ENCODE measurements at places on chromosomes 5 and 9.

DNA sequence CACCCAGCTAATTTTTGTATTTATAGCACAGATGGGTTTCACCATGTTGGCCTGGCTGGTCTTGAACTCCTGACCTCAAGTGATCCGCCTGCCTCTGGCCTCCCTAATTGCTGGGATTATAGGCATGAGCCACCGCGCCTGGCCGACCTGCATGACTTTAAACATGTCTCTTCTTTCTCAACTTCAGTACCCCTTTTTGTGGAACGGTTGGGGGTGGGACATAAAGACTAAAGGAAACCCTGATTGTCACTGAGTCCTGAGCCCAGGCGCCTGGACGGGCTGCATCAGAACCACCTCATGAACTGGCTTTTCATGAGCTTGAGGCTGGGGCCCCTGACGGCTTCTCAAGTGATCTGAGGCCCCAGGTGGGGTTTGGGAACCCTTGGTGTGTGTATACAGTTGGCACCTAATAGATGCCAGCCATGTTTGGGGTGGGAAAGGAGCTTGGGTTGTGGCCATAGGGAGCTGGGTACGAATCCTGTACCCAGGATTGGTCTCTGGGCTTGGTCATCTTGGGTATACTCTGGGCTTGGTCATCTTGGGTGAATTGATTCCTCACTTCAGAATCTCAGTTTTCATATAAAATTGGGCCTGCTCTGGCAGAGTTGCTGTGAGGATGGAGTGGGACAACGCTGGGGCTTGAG, 2.2 kb downstream of the GRK6 start:
- DNase-seq: no peak

DNA sequence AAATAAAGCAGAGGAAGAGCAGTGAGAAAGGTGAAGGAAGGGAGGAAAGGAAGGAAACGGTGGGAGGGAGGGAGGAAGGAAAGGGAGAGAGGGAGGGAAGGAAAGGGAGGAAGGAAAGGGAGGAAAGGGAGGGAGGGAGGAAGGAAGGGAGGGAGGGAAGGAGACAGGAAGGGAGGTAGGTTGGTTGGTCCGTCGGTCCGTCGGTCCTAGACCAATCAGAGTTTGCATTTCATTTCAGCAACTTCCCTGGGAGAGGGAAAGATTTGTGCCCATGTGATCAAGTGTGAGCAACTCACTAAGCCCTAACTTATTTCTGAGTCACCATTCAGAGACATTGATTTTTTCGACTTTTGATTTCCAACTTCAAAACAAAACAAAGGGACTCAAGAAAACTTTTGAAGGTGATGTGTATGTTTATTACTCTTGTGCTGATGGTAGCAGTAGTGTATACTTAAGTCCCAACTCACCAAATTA, 18.8 kb downstream of the NANS start:
- peak; percentile 57 for DNase-seq

- no peak for DNase-seq
Observed at GRCh38 chr9:35254984-35255857, 93.4 kb downstream of the UNC13B start.

DNA sequence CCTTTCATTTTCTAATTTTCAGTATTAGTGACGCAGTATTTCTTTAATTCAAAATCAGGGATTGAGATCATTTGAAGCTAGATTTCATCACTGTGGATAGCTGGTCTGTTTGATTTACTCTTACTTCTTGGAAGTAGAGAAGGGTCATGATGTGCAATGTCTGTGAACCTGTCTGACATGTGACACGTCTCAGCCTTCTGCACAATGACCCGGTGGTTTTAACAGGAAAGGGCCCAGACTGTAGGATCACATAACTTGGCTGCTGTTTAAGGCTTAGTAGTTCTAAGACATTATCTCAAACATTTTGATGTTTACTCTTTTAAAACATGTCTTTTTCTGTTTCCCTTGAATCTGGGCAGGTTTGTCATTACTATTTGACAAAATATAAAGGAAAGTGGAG, 823.3 kb upstream of the NUDT12 start:
- DNase-seq: no peak

DNA sequence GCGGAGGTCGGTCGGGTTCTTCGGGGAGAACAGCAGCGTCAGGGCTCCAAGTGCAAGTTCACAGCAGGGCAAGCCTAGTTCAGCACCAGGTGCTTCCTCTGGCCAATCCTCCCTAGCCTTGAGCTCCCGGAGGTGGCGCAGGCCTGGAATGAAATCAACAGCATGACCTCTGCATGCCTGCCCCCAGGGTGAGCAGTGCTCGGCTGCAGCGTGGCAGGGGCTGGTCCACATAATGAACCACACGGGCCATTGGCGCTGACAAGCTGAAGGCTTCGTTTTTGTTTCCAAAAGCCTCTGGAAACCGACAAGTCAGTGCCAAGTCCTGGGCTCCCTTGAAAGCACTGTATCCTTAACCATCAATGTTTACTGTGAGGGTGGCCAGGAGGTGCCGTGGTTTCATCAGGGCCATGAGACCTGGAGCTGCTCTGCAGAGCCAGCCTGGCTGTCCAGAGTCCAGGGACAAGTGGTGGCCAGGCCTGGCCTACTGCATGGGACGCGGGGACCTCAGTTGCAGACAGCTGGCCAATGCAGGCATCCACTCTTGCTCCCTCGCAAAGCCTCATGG, 2.1 kb upstream of the INPP5E start:
- DNase-seq: no peak

DNA sequence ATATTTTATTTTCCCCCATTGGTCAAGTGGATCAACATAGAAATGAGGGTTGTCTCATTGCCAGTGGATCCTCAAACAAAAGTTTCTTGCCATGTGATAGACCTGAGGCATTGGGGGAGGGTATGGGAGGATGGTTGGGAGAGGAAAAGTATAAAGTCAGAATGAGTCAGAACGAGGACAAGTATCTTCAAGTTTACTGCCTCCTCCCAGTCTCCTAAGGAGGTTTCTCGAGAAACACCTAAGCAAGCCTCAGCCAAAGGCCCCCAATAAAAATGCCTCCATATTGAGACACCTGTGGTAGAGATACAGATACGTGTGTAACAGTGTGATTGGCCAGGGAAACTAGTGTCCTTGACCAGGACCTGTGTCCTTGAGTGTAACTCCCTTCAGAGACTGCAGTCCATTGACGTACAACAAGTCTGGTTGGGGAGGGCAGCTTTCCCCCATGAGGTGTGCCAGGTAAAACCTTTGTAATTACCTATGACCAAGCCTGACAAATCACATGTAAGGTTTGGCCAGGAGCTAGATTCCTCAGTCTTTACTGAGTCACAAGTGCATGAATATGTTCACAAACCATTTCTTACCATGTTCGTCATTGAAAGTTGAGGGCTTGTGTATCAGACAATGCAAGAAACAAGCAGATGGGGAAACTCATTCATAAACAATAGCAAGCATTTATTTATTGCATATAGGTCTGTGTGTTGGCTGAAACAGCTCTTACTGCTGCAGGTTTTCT, 198.6 kb upstream of the SH3GL2 start:
- DNase-seq: no peak

DNA sequence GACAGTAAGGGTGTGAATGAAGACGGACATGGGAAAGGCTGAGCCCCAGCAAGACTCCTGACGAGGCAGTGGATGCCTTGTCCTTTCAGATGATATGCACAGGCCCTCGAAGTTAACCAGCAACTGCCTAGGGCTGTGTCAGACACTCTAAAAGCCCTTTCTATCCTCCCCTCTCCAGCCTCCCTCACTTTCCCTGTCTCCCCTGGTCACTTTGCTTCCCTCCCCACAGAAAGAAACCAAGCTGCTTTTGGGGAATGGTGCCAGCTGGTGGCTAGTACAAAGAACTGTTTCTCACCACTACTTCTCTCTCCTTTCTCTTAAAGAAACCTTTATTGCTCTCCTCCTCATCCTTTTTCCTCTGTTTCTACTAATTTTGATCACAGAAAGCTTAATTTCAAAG, 21.4 kb downstream of the LHFPL2 start:
- DNase-seq: no peak

- peak; percentile 31 for DNase-seq
Observed at GRCh38 chr5:132224716-132225115, 2.9 kb downstream of the P4HA2 start.

DNA sequence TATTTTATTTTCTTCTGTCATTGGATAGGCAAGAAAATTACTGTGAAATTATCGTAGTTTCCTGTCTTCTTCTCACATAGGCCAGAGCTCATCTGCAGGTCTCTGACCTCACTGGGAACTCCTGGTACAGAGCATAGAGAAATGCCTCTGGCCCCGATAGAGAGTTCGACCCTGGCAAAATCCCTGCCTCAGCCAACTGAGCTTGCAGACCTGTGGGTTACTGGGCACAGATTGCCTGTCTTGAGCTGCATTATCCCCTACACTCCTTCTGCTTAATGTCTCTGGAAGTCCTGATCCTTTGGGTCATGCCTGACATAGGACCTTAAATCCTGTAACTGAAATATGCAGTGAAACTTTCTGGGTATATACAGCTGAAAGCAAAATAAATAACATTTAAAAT, 439.3 kb upstream of the CTNND2 start:
- DNase-seq: no peak

- no peak for DNase-seq
Observed at GRCh38 chr5:89301321-89302025, 418.5 kb upstream of the MEF2C start.

DNA sequence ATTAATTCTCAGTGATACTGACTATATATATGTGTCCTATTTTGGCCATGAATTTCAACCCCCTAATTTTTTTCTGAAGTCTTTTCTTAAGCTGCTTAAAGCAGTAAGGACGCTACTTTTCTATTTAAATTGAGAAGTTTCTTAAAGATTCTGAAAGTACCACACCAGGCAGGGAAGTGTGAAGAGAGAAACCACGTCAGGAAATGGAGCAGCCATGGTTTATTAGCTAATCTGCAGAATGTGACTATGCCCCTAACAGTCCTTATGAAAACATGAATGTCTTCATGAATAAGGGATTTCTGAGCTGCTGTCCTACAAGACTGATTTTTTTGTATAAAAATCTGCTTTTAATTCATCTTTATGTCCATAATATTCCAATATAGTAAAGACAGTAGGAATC, 1724.3 kb upstream of the C9orf72 start:
- no peak for DNase-seq

DNA sequence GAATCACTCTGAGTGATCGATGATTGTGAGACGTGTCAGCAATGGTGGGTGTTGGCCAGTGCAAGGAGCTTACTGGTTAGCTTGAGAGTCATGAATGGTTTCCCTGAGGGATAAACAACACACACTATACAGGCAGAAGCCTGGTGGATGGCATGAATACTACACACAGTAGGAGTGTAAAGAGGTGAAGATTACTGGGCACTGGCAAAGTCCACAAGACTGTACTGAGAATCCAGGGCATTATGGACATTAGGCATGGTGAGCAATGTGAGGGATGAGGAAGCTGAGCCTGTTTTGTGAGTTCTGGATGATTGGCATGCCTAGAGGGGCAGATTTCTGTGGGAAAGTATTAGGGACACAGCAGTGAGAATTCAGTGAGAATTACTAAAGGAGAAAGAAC, 71.3 kb downstream of the KDM4C start:
- no peak for DNase-seq

- no peak for DNase-seq
Observed at GRCh38 chr5:1655496-1656270, 131.9 kb upstream of the LPCAT1 start.

DNA sequence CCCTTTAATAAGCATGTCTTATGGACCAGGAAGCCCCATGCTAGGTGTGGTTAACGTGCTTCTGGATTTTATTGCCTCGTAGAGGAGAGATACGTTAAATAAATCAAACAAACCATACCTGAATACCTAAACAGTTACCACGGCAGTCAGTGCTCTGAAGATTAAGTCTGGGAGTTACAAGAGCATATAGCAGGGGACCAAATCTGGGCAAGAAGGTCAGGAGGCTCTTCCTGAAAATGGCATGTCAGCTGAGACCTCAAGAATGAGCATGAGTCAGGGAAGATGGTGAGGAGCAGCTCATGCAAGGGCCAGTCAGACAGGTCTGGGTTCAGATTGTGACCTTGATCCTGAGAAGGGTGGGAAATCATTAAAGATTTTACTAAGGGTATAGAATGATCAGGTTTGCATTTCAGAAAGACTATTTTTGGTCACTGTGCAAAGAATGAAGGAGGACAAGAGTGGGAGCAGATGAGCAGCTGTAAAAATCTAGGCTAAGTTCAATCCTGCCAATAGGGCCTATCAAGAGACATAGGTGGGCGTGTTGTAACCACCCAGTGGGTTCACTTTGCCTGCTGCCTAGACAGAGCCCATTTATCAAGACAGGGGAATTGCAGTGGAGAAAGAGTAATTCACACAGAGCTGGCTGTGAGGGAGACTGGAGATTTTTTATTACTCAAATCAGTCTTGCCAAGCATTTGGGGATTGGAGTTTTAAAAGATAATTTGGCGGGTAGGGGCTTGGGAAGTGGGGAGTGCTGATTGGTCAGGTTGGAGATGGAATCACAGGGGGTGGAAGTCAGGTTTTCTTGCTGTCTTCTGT, 4.8 kb upstream of the ZNF366 start:
- no peak for DNase-seq

GRCh38 chr9:135650408-135650807, 11.1 kb upstream of the GLT6D1 start:
- no peak for DNase-seq

DNA sequence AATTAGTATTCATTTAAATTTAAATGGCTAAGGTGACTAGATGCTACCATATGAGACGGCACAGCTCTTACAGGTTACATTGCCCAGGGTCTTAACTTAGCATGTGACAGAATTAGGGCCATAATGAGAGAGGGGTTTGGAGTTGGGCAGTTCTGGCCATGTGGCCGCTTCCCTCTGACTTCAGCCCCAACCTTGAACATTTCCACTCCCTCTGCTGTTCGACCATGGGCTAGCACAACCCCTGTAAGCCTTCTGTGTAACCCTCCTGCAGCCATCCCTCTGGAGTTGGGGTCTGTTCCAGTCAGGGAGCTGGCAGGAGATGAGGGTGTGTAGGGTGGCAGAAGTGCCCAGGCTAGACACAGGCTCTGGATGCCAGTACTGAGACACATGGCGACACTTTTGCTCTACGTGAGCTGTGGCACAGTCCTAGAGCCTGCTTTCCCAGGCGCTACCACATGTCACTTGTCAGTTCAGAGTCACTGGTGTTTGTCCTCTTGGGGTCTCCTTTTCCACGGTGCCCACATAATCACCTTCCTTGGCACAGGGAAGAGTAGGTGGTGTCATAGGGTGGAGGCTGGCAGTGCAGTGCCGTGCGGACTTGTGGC, 128.7 kb upstream of the PITX1 start:
- no peak for DNase-seq

DNA sequence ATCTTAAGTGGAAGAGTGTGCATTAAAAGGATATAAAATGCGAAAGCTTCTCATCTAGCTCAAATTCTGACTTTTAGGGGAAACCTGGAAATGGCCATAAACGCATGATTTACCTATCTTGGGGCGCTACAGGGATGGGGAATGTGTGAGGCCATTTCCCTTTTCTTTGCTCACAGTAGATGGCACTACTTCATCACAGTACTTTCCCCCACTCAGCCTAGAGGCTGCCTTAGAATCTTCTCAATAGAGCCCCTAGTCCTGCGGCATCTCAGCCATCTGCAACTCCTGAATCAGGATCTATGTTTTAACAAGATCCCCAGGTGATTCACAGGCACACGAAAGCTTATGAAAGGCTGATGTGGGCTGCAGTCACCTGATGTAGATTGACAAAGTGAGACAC, 110.8 kb downstream of the LHFPL2 start:
- DNase-seq: no peak
